ENCODE measurements at places on chromosomes 6 and 20. TPM values are rescaled to one million over a fixed set of nuclear protein-coding genes. Genes with fewer than 3 reads are reported as not detected.

The AVP gene
- not detected for total RNA-seq

DNA sequence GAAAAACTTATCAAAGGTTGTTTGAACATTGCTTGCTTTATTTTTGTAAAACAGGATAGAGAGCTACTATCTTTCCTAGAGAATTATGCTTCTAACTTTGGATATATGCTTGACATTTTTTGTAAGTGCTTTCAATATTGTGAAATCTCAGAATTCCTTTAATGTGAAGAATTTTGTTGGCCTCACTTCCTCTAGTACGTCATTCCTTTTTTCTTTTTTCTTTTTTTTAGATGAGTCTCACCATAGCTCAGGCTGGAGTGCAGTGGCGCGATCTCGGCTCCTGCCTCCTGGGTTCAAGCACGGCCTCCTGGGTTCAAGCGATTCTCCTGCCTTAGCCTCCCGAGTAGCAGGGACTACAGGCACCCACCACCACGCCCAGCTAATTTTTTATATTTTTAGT lies 668.1 kb downstream of the RFPL4B start:
- no peak for DNase-seq

The NR2E1 gene
- not detected for total RNA-seq

- no peak for DNase-seq
These were observed 10.2 kb downstream of the ZSCAN23 start for GRCh38 chr6:28433119-28433518.

The PRR18 gene
- not detected for total RNA-seq

The SLC22A7 gene
- total RNA-seq, result not detected

GRCh38 chr6:89951574-89952104 lies 57.4 kb downstream of the GJA10 start:
- DNase-seq, result no peak

The TEAD3 gene
- total RNA-seq, result 25.5 TPM

DNA sequence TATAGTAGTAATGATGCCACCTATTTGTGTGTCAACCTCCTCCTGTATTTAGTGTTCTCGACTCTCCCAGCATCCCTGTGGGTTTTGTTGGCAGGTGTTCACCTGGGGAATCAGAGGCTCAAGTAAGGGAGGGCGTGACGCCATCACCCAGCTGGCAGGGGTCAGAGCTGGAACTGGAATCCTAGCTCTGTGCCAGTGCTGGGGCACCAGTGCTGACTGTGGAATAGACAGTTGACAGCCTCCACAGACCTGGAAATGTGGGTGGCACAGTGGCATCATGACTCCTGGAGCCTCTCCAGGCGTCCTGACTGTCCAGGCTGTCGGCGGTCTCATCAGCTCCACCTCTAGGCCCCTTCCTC lies 102.8 kb downstream of the SYCP2 start:
- no peak for DNase-seq

DNA sequence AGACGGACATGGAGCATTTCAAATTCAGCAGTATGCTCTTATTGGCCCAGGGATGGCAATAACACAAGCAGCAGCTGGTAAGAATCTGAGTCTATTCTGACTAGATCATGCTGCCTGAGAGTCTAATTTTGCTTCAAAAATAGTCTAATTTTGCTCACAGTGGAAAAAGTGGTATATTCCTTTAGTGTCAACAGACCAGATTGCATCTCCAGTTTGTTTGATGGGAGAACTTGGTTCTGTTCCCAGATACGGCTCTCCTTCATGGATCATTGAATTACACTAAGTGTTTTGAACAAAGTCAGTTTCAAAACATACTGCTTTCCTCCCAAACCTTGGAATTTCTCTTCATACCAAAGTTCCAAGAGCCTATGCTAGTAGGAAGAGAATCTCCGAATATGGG lies 586.1 kb downstream of the RNF144B start:
- no peak for DNase-seq

DNA sequence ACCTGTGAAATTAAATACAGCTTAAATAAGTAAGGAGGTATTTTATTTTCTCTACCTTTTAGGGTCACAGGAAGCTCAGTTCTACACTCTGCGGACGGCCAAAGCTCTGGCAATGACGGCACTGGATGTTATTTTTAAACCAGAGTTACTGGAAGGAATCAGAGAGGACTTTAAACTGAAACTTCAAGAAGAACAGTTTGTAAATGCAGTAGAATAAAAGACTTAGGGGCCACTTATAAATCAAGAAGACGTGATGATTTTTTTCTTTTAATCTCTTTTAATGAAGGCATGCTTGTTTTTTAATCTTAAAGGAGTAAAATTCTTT lies 16.2 kb downstream of the PM20D2 start:
- peak; percentile 37 for DNase-seq

- no peak for DNase-seq
These were observed 41.3 kb downstream of the RSPH3 start for GRCh38 chr6:158958504-158959386.

- no peak for DNase-seq
These were observed 2.5 kb upstream of the NPBWR2 start for GRCh38 chr20:64109831-64110391.

The RBBP8NL gene
- 6.7 TPM for total RNA-seq

DNA sequence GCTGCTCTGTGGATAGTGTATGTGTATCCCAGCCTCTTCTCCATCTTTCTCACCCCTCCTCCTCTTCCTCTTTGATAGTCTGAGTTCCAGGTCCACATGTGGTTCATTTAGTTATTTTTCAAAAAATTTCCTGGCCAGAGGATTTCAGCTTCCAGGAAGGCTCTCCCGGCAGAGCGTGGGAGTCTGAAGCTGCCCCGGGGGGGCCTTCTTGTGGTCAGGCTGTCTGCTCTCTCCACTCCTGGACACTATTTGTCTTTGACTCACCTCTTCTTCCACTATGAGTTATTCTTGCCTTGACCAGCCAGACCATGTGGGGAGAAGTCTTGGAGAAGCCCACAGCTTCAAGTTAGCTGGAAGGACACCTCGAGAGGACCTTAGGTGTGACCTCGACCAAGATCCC lies 258.8 kb downstream of the CDC5L start:
- no peak for DNase-seq

The BIRC7 gene
- not detected for total RNA-seq

- DNase-seq, result peak; percentile 55
These were observed 9.1 kb downstream of the SDC4 start for GRCh38 chr20:45339084-45339483.

GRCh38 chr6:99545442-99545841 lies 23.0 kb downstream of the CCNC start:
- DNase-seq, result no peak

GRCh38 chr6:56104591-56104990 lies 142.8 kb downstream of the COL21A1 start:
- DNase-seq, result no peak

DNA sequence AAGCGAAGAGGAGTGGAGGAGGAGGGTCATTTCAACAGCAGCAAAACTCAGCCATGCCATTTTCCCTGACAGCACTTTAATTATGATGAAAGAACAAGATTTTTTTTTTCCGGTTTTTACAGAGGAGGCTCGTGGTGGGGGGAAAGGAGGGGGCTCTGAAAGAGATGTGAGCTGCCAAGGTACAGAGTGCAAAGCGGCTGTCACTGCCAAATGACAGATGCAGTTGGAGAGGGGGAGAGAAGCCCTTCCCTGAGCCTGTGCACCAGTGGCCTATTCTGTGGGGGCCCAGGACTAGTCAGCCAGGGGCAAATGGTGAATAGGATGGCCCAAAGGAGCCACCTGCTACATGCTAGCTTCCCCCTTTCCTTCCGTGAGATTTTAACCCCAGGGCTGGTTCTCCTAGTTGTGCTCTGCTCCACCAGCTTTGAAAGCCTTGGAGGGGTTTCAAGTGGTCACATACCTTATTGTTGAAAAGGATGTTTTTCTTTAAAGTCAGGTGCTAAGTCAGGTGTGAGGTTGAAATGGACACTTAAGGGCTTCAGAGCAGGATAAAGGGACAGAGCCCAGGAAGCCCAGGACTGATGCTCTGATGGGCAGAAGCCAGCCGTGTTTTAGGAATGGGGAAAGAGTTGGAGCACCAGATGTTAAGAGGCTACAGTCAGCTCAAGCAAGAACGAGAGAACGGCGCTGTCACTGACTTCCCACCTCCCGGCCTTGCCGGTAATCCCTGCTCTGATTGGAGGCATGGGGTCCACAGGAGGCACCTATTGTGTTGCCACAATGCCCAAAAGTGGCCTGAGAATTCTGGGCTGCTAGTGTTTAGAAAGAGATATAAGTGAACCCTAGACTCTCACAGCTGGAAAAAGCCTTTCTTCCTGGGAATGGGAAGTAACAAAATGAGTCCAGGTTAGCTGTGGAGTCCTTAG lies 24.8 kb downstream of the GNAS start:
- no peak for DNase-seq

The ABHD16B gene
- total RNA-seq, result not detected

- DNase-seq, result no peak
These were observed 199.7 kb upstream of the SIM1 start for GRCh38 chr6:100664274-100665040.

The FAM162B gene
- 0.75 TPM for total RNA-seq

- DNase-seq, result no peak
These were observed 21.4 kb upstream of the TXLNB start for GRCh38 chr6:139313229-139313628.

DNA sequence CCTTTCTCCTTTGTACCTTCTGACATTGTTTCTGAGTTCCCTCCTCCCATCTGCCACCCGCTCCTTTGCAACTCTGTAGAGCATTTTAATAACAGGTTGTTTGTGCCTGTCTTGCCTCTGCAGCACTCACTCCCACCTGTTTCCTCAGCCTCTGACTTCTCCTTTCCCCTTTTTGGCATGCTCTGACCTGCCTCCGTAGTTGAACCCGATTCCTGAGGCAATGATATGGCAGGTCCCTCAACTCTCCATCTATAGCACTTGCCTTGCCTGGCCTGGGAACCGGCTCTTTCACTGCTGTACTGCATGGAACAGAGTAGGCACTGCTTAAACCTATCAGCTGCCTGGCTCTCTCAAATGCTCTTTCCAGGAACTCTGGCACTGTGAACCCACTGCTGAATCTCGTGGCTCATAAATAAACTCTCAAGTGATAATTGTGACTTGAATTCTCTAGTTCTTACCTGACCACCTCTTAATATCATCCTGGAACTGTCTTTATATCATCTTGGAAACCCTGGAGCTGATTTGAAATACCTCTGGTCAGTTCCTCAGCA lies 50.3 kb downstream of the UTRN start:
- no peak for DNase-seq

The RAD21L1 gene
- not detected for total RNA-seq

GRCh38 chr6:69825904-69826303 lies 29.1 kb upstream of the LMBRD1 start:
- DNase-seq, result no peak

- no peak for DNase-seq
These were observed 9.1 kb downstream of the SOD2 start for GRCh38 chr6:159684013-159684304.

The ABT1 gene
- total RNA-seq, result 15.4 TPM

DNA sequence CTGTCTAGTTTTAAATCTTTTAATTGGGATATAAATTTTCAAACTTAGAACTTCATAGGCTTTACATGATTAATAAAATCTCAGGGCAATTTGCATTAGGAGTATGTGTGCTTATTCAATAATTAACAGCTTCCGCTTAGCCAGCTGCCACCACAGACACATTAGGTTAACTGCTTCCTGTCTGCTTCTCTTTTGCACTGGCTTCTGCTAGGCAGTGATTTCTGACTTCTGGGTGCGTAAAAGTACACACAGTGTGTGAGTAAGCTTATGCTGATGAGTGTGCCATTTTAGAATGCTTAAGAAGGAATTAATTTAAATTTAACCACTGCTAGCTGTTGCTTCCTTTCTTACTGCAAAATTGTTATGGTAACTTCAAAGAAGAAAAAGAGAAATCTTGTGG lies 73.9 kb downstream of the F13A1 start:
- no peak for DNase-seq

- DNase-seq, result peak; percentile 66
These were observed 68.4 kb downstream of the RSPO3 start for GRCh38 chr6:127186889-127187288.

The DEFB119 gene
- total RNA-seq, result not detected

- no peak for DNase-seq
These were observed 30.2 kb downstream of the RRBP1 start for GRCh38 chr20:17651760-17652388.

GRCh38 chr20:34579191-34579978 lies 20.9 kb downstream of the MAP1LC3A start:
- peak; percentile 85 for DNase-seq

GRCh38 chr6:97009781-97010492 lies 85.4 kb downstream of the KLHL32 start:
- no peak for DNase-seq

DNA sequence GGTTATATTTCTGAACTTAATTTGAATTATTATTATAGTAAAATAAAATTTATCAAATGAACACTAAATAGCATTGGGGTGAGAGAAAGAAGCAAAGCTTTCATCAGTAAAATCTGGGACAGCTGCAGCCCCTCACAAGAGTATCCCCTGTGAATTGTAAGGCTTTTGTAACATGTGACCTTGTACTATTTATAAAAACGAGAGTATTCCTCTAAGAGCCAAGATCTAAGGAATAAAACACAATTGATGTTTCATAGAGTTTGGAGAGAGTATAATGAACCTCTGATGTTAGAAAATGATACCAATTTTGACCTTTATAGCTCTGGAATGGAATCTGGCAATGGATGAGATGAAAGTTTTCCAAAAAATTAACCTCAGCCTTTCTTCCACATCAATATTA lies 617.2 kb upstream of the ID4 start:
- DNase-seq, result no peak

The MCCD1 gene
- not detected for total RNA-seq

DNA sequence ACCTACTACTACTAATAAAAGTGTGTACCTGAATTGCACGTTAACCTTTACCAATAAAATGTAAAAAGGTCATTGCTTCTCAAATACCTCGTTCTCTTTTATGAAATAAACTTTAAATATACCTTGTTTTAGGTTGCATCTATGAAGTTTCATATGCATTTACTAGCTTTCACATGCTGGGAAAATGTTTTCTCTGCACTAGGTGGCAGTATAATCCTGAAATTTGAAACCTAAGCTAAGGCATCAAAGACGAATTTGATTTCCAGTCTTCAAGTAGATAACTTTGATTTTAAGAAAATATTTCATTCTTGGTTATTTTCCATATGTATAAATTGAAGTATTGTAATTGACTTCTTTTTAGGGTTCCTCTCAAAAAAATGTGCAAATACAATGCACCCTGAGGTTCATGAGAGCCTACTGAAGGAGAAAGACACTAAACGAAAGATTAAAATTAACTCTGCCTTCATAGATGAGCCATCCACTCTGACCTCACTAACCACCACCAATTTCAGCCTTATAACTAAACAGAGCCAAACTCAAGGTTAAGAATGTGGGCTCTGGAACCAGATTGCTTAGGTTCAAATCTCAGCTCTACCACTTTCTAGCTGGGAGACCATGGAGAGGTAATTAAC lies 7.3 kb upstream of the COL9A1 start:
- DNase-seq, result no peak

- DNase-seq, result no peak
These were observed 246.3 kb upstream of the RREB1 start for GRCh38 chr6:6861351-6861894.

DNA sequence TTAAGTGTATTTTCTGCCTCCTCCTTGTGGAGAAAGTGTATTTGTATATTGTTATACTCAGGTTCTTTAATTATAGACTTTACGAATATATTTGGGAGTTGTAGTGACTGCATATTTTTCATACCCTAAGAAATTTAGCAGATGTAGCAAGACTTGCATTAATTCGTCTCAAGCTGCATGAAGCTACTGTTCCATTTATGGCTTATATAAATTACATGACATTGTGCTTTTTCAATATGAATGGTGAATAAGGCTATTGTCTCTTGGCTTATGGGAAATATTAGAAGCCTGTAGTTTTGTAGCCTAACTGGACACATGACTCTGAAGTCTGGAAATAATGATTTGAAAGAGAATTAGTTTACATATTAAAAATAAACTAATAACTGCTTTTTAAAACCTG lies 2.4 kb downstream of the ADGRG6 start:
- DNase-seq, result no peak

All from left colon (tissue), 2 donors.